Activated naive CD8-positive, alpha-beta T cell treated with anti-CD3 and anti-CD28 coated beads, Interleukin-2, amount 50 U/mL, for 16 hours (primary cell): ENCODE measurements at places on chromosomes 12 and 14.

GRCh38 chr12:124940393-124941169 lies 26.1 kb upstream of the UBC start:
- DNase-seq = peak; percentile 56

DNA sequence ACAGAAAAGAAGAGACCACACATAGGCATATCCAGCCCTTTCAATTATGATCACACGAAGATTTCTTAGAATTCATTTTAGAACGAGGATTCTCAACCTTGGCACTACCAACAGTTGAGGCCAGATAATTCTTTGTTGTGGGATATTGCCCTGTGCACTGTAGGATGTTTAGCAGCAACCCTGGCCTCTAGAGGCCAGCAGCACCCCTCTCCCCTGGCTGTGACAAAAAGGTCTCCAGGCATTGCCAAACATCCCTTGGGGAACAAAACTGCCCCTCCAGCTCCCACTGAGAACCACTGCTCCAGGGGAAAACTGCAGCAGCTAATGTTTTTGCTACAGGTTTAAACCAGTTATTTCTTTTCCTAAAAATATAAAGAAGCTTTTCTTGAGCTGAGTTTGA lies 7.1 kb downstream of the NT5DC3 start:
- no peak for DNase-seq

DNA sequence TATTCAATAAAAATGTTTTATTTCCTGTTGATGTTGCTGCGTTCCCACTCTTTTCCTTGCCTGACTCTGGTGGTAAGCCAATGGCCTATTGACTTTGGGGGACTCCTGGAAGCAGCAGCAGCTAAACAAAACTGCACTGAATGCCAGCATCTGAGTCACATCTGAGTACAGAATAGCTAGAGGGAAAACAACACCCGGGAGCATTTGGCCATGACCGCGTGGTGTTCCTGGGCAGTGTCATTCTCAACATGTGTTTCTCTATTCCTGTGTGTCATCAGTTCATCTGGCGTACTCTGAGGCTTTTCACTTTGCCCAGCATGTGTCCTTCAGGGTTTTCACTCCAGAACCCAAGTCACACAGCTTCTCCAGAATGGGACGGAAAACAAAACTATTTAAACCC lies 238.8 kb downstream of the PAWR start:
- DNase-seq = no peak

DNA sequence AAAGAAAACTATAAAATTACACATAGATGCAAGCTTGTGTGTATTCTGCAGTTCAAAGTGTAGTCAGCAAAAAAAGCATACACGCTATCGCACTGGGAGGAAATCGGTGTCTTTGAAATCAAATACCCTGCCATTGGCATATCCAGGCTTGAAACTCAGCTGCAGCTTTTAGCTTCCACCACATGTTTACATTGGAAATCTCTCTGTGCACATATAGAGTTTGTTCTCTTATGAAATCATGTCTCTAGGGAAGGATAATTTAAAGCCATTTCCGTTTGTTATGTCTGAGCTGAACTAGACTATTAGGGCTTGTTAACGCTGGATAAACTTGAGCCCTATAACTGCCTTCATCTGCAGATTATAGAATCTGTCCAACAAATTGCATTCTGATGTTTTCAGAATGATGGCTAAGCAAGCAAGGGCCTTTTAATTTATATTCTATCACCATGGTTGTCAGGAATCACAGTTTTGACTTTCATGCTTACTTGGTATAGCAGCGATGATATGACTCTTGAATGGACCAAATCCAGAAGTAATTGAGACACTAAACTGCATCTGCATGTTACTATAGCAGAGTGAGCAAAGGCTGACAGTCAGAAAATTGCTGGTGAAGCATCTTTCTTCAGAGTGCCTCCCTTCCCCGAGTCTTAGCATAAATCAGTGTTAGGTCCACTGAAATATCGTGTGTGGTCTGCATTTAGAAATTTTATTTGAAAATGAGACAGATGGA lies 442.8 kb downstream of the ZFP36L1 start:
- DNase-seq = no peak

GRCh38 chr14:81366214-81366613 lies 33.9 kb downstream of the STON2 start:
- no peak for DNase-seq

DNA sequence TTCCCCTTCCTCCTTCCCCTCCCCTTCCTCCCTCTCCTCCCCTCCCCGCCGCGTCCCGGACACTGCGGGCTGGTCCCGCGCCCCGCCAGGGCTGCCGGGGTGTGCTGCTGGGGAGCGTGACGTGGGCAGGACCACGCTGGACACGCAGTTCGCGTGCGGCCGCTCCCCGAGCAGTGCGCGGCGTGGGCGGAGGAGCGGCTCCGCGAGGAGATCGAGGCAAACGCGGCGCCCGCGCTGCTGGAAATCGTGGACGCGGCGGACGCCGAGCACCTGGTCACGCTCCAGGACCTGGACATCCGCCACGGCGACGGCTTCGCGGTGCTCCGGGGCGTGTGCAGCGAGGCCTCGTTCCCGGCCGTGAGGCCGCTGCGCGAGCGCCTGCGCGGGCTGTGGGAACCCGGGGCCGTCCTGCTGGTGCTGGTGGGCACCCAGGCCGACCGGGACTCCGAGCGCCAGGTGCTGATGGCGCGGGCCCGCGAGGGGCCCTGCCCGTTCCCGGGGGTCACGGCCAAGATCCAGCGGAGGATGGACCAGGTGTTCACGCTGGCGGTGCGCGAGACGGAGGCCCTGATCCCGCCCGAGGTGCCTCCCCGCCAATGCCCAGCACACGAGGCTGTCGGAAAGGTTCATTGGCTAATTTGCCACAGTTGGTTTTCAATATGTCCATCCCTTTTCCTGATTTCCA lies 84.3 kb downstream of the TNFAIP2 start:
- DNase-seq = no peak

DNA sequence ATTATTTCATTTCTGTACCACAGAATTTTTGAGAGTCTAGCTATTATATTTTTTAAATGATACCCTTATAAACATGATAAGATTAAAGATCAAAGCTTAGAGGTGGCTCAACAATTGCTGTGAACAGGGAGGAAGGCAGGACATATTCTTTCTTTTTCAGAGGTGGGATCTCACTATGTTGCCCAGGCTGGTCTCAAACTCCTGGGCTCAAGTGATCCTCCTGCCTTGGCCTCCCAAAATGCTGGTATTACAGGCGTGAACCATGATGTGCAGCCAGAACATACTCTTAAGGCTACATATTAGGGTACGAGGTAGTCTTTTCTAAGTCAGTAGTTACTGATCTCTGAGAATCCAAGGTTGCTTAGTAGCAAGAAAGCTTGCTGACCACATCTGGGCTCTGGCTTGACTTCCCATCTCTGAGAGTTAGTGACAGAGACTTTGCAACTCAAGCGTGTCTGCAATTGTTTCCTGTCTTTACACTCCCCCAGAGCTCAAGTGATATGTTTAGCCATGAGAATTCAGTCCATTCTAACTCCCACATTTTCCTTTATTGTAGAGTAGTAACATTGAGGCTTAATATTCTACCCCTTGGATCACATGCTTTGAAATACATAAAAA lies 8.6 kb downstream of the RAB5B start:
- DNase-seq = no peak

DNA sequence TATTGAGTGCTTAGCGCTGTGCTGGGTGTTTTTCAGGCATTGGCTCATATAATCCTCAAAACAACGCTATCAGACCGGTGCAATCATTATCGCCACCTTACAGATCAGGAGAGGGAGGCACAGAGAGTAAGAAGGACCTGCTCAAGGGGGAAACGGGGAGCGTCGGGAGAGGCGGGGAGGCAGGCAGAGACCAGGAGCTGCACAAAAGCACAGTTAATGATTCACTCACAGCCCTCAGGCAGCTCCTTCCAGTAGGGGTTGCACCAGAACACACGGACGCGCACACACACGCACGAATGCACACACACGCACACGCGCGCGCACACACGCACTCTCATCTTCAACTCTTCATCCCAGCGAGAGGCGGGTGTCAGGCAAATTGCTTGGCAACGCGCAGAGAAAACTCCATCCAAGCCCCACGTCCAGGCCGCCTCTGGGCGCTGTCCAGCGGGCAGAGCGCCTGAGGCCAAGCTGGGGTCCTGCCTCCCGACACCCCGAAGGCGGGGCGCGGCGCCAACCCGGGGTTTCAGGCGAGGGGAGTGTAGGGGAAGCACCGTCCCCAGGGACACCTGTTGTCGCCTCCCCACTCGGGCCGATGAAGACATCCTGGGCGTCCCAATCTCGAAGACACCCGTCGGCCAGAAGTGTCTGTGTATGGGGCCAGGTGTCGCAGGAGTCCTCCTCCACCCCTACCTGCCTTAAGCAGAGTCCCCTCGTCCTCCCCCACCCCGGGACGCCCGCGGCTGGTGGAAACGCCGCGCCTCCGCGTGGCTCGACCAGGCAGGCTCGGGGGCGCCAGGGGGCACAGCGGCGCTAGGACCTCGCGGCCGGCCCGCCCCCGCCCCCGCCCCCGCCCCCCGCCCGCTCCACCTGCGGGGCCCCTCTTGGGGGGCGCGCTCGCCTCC lies 35.5 kb upstream of the STON2 start:
- DNase-seq = no peak

DNA sequence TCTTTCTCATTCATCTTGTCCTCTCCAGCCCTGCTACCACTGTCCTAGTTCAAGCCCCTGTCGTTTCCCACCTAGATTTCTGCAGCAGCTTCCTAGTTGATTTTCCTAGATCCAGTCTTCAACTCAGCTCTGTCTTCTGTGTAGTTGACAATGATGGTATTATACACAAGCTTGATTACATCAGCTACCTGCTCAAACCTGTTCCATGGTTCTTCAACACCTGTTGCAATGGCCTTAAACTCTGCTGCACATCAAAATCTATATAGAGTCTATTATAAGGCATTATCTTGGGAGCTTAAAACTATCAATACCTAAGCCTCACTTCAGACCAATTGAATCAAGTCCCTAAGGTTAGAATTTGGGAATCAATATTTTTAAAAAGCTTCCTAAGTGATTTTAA lies 71.7 kb upstream of the PELI2 start:
- DNase-seq = no peak

DNA sequence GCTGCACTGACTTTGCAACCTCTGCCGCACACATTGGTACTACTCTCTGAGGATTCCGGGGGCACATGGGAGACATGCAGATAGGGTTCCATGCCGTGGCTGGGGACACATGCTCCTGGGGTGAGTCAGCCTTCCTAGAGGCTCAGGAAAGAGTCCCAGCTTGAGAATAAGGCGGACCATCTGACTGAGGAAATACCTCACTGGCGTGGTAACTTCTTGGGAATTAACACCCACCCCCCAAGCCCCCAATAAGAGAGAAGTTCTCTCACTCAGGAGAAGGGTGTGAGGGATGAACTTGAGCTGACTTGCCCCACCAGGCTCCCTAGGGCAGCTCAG lies 23.2 kb downstream of the PLXNC1 start:
- no peak for DNase-seq

- DNase-seq = no peak
Measured at GRCh38 chr12:66669541-66669940, 9.3 kb downstream of the GRIP1 start.

GRCh38 chr12:6872073-6873048 lies 742 bp downstream of the SPSB2 start:
- peak; percentile 67 for DNase-seq

DNA sequence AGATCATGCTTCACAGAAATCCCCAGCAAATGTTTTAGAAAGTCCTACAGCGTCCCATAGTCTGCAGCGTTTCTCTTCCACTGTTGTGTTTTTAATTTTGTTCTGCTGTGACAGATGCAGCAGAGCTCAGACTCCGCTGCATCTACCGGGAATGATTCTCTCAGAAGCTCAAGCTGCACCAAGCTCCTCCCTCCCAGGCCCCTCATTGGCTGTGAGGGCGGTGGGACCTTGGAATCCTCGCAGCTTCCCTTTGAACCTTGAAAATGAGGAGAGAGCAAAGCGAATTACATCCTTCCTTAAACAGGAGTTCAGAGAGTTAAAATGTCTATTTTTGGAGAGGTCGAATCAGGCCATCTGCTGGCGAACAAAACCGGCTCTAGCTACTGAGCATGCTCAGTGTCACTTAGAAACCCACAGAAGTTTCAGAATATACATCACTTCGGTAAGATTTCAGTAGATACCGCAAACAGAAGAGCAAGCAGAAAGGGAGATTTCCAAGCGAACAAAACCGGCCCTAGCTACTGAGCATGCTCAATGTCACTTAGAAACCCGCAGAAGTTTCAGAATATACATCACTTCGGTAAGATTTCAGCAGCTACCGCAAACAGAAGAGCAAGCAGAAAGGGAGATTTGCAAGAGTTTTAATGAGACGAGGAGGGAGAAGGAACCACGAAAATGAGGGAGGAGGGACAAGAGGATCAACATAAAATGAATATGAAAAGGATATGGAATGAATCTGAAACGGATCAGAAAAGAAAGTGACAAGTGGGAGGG lies at the start of gene ABCD2:
Gene ABCD2, minus strand, starts transcription at position 144 of the 774 bp plus-strand sequence. CDS start 188 bp downstream, outside the sequence.
- peak; percentile 33 for DNase-seq

- no peak for DNase-seq
Measured at GRCh38 chr14:66403183-66403582, 83.0 kb upstream of the CCDC196 start.

DNA sequence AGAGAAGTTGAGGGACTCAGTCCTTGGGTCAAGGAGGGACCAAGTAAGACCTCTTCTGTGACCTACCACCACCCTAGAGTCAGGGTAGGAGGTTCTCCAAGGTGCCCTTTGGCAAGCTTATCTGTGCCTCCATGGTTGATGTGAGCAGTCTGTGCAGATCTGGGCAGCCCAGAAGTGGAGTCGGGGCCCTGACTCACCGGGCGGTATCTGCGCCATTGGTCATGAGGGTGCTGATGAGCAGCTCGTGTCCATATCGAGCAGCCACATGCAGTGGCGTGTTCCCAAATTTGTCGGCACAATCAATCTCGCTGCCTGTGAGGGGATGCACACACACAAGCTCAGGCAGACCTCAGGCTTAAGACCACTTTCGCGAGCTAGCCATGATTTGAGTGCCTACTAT lies 5.1 kb downstream of the ANKRD52 start:
- no peak for DNase-seq

DNA sequence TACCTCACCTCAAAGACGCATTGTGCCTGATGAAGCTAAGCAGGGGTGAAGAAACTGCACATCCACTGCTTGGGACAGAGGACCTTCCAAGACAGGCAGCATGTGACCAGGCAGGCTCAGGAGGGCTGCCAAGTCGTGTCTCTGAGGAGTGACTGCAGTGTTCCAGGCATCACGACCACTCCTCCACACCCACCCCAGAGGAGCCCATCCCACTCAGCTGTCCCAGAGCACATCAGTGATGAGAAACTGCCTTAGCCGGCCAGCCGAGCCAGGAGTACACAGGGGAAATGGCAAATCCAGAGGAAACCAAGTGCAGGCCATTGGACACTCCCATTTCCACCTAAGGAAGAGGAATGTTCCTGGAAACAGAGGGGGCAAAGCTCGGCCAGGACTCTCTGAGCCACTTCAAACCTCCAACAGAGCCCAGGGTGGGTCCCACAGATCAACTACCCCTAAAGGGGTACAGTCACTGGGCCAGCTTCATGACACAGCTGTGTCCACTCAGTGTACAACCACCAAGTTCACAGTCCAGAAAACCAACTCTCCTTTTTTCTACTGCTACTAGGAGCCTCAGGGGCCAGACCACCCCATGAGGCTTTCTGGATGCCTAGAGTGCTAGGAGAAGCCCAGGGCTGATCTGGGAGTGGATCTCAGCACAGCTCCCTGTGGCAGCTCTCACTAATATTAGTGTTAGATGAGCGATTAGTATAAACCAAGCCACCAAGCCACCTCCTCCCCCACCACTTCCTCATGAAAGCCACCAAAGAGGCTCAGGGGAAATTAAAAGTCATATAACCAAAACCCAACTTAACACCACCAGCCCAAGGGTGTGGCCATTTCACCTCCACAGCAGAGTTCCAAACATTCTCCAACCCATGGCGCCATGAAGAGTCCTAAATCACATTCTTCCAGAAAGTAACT lies 15.4 kb downstream of the PXN start:
- no peak for DNase-seq
